Central memory CD4-positive, alpha-beta T cell (primary cell): ENCODE measurements at places on chromosomes 5 and 9.

- DNase-seq: no peak
Measured at GRCh38 chr5:87195104-87195591, 72.5 kb upstream of the RASA1 start.

DNA sequence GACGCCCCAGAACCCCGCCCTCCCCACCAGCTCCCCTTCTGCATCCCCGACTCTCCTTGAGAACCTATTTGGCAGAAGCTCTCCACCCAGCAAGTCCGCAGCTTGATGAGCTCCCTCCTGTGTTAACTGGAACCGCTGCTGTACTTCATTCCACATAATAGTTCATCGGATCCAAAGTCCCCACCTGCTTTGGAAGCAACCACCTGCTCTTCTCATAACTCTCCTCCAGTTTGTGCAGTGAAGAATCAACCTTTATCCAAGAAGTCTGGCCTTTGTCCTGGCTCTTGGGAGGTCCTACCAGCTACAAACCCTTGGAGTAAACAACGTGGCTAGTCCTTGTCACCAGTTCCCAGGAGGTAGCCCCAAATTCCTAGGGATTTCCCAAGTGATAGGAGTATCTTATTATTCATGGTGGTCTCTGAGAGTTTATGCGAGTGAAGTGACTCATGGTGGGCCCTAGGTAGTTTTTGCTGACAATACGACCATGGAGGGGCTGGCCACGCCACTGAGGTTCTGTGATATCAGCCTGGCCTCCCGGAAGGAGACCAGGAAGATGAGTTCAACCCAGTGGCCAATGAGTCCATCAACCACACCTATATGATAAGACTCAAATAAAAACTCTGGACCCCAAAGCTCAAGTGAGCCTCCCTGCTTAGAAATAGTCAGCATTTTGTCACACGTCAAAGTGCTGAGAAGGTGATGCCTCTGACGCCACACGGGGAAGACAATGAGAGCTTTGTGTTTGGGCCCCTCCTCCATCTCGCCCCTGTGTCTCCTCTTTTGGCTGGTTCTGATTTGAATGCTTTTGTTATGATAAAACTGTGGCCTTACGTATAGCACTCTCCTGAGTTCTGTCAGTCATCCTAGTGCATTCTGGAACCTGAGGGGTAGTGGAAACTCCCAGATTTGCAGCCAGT, 3.6 kb upstream of the IL4 start:
- DNase-seq: no peak

- DNase-seq: no peak
Measured at GRCh38 chr5:62942384-62942783, 363.8 kb downstream of the LRRC70 start.

DNA sequence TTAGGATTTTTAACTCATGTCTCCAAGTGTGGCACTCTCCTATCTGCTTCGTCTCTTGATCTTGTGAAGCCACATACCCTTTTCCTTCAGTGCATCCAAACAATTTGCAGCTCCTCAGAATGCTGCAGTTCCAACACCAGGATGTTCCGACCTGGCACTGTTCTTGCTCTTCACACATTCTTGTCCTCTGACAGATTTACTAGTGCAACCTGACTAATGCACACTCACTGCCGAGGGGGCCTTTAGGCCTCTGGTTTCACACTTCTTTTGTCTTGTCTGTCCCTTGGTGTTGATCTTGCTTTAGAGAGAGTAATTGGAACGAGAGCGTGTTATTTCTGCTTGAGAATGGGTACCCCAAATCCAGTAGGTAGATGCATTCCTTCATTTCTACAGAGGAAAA, 15.0 kb downstream of the ARHGAP26 start:
- no peak for DNase-seq

DNA sequence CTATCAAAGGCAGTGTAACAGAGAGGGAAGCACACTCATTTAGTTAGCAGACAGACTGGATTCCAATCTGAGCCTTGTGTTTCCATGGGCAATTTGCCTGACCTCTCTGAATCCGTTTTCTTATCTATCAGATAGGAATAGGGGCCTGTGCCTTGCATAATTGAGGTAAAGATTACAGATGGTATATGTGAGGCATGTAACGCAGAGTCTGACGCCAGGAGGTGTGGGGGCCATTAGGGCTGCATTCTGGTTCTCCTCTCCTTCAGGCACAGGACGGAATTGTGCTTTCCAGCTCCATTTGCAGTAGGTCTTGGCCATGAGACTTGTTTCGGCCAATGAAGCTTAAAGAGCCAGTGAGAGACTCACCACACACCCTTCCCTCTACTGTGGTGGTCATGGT, 97.6 kb downstream of the FRMD3 start:
- no peak for DNase-seq

- DNase-seq: no peak
Measured at GRCh38 chr5:27311544-27311943, 273.2 kb upstream of the CDH9 start.

DNA sequence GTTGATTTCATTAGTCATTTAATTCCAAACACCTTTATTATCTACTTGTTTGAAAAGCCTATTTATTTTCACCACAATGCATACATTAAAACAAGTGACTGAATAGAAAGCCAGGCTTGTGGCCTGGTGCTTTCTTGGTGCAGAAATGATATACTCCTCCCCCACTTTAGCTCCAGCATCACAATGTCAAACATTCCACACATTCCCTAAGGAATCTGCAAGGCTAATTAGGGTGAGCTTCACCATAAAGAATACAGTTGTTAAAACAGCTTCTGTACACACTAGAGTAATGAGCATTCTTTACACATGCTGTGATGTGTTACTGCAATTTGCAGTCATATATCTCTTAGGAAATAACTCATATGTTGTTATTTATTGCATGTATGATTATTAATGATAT, 705.7 kb downstream of the CETN3 start:
- no peak for DNase-seq

GRCh38 chr9:6641961-6642360, 3.6 kb downstream of the GLDC start:
- DNase-seq: no peak

DNA sequence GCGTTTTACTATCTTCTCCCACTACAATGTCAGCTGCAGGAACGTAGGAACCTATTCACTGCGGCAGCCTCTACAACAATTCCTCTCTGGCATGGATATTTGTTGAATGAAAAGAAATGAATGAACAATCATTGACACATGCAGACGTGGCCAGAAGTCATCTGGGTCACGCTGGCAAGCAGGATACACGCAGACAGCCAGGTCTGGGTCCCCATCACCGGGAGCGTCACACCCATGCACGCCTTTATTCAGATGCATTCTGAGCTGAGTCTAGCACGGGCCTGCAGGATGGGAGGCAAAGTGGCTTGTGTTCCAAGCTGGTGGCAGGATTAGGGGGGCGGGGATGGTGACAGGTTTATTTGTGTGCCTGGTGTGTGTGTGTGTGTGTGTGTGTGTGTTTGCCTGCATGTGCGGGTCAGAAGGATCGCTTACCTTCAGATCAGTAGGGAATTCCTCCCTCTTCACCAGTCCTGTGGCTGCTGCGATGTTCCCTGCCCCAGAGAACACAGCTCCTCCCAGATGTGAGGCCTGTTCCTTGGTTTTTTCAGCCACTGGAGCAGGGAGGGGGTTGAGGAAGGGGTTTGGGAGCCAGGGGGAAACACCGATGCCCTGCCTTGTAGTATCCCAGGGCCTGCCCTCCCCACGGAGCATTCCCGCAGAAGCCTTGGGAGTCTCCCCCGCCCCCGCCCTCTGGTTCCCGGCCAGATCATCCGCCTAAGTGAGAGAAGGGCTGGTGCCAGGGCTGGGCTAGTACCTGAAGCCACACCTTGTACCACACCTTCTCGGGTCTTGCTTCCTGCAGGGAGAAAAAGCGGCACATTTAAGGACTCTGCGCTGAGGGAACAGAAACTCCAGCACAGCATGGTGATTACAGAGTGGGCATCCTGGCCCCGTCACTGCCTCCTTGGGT, 4.1 kb downstream of the SNCB start:
- DNase-seq: no peak

GRCh38 chr5:64612344-64612961, 77.8 kb upstream of the SHISAL2B start:
- no peak for DNase-seq

DNA sequence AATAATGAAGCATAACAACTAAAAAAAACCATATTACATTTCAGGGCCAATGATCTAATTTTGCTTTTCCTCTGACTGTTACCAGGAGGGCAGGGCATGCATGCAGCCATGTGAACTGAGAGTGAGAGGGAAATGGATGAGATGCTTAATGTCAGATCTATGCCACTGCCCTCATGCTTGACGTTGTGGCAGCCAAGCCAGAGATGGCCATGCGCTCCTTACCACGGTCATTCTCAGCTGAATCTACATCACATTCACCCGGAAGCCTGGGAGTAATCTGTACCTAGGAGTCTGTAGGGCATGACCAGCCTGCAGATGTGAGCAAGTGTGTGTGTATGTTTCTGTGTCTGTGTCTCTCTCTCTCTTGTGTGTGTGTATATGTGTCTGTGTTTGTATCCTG, 183.7 kb downstream of the KDM4C start:
- no peak for DNase-seq

GRCh38 chr9:113588242-113588810, 124.8 kb downstream of the RGS3 start:
- no peak for DNase-seq

- no peak for DNase-seq
Measured at GRCh38 chr5:150580917-150581316, 59.5 kb upstream of the SYNPO start.

GRCh38 chr9:32863291-32863690, 80.0 kb downstream of the TMEM215 start:
- no peak for DNase-seq

DNA sequence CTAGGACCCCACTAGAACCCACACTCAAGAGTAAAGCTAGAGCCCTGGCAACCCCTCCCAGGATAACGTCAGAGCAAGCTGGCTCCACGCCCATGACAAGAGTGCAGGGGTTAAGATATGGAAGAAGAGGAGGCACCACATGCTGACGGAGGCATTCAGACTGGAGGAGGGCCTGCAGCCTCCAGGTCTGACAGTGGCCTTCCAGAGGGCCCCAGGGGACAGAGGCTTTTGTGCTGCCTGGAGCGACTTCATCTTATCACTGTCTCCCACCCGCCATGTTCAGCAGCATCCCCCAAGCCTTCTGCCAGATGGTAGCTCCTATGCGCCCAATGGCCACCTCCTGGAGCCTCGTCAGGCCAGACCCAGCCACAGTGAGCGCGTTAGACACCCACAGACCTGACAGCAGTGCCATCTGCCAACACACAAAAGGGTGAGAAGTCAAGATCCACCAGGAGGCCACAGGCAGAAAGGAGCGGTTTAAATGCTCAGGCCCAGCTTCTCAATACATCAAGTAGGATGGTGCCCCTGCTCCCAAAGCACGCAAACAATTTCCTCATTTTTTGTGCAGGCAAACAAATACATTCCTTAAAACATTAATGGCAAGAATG, 65.8 kb downstream of the C5orf15 start:
- no peak for DNase-seq

GRCh38 chr5:126683912-126684311, 83.2 kb downstream of the PHAX start:
- DNase-seq: no peak

- no peak for DNase-seq
Measured at GRCh38 chr5:139712412-139712811, 64.3 kb downstream of the CXXC5 start.

DNA sequence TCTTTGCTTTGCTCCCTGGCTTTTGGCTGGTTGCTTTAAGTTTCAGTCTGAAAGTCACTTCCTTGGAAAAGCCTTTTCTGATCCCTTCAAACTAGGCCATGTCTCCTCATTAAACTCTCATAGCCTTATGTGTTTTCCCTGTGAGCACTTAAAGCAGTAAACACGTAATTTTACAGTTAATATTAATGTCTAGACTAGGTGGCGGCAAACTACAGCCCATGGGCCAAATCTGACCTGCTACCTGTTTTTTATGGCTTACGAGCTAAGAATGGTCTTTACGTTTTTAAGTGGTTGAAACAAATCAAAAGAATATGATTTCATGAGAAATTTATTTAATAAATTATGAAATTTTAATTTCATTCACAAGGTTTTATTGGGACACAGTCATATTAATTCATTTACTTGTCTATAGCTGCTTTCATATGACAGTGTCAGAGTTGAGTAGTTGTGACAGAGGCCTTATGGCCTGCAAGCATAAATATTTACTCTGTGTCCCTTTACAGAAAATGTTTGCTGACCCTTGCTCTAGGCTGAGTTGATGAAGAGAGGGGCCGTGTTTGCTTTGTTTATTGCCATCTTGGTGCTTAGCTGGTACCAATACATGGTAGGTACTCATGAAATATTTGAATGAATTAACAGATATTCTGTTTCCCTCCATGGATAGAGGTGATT, 7.4 kb downstream of the SLC44A1 start:
- DNase-seq: no peak

GRCh38 chr9:104969116-104969515, 41.2 kb upstream of the ABCA1 start:
- no peak for DNase-seq

GRCh38 chr9:125844611-125845010, 97.4 kb downstream of the PBX3 start:
- DNase-seq: no peak

DNA sequence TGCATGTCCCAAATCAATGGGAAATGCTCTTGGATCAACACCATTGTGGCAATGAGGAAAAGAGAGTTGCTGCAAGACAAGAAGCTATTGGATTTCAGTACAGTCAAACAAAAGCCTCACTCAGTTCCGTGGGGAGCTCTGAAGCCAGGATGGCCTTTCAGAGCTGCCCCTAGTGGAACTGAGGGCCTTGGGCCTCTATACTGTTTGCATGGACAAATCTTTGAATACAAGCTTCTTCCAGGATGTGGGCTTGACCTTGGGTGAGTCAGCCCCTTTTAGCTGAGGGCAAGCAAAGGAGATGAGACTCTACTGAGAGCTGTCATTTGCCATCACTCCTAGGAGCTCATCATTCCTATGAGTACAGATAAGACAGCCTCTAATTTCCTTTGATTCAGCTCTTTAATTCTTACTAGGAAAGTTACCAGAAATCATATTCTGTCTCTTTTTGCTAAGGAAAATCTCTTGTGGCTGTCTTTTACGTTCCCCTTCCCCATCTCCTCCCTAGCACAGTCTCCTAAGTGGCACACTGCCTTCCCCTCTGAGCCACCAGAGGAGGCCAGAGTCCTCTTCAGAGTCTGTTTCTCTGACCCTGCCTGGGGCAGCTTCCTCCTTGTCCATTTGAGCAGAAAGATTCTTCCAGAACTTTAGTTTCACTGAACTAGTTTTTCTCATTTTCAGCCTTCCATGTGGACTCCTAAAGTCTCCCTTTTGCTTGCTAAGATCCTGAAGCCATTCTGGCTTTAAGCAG, 168.8 kb upstream of the POC5 start:
- no peak for DNase-seq
